ENCODE measurements at places on chromosomes 12 and 14.

GRCh38 chr14:99971941-99972747 is 93.1 kb upstream of the EVL start:
- no peak for DNase-seq

- no peak for DNase-seq
These were observed 42.4 kb downstream of the OVCH1 start for GRCh38 chr12:29455087-29455486.

GRCh38 chr14:88683119-88683518 is 109.6 kb downstream of the EML5 start:
- no peak for DNase-seq

- no peak for DNase-seq
These were observed 294.9 kb downstream of the FOXN3 start for GRCh38 chr14:89121968-89122620.

DNA sequence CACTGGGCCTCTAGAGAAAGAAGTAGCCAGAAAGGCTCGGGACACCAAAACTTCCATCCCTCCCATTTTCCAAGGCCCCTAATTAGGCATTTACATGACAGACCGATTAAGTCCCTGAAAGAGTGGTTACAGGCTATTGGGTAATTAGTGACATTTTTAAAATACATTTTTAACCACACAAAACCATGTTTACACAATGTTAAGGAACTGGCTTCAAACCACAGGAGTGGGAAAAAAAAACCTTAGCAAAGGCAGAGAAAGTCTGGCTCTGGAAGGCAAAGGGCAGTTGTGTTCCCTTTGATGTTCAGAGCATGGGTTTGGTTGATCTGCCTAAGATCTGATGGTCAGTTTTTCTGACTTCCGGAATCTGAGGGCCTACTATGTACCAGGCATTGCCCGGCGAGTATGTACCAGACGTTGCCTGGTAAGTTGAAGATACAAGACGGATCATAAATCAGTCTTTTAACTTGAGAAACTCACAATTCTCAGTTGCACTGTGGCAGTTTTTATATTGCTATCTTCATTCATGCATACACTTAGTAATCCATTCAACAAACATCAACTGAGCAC is 576.5 kb downstream of the MED13L start:
- DNase-seq: peak; percentile 7

- DNase-seq: no peak
These were observed 16.7 kb downstream of the ALDH1L2 start for GRCh38 chr12:105067511-105068031.

- DNase-seq: no peak
These were observed 606 bp downstream of the NXPH4 start for GRCh38 chr12:57216921-57217879.

DNA sequence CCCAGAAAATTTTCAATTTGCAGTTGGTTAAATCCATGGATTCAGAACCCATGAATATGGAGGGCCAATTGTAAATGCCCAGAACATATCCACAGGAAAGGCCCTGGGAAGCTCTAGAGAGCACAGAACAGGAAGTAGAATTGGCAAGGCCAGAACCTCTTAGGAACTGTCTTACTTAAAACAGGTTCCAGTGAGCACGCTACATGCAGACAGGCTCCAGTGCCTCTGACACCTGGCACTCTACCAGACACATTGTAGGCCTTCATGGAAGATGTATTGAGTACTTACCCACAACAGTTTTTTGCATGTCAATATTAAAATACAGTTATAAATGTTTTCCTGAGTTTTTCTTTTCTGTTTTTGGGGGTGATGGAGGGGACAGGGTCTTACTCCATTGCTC is 188.2 kb upstream of the FRMD6 start:
- no peak for DNase-seq

GRCh38 chr12:62673028-62673815 is 206.6 kb downstream of the MON2 start:
- DNase-seq: no peak

- no peak for DNase-seq
These were observed 88.9 kb upstream of the ARHGAP5 start for GRCh38 chr14:31988244-31988643.

- no peak for DNase-seq
These were observed 12.0 kb downstream of the KRT5 start for GRCh38 chr12:52508211-52508610.

- no peak for DNase-seq
These were observed 1.9 kb downstream of the MED21 start for GRCh38 chr12:27024291-27024690.

- no peak for DNase-seq
These were observed 78.0 kb downstream of the CPSF2 start for GRCh38 chr14:92199763-92200162.

DNA sequence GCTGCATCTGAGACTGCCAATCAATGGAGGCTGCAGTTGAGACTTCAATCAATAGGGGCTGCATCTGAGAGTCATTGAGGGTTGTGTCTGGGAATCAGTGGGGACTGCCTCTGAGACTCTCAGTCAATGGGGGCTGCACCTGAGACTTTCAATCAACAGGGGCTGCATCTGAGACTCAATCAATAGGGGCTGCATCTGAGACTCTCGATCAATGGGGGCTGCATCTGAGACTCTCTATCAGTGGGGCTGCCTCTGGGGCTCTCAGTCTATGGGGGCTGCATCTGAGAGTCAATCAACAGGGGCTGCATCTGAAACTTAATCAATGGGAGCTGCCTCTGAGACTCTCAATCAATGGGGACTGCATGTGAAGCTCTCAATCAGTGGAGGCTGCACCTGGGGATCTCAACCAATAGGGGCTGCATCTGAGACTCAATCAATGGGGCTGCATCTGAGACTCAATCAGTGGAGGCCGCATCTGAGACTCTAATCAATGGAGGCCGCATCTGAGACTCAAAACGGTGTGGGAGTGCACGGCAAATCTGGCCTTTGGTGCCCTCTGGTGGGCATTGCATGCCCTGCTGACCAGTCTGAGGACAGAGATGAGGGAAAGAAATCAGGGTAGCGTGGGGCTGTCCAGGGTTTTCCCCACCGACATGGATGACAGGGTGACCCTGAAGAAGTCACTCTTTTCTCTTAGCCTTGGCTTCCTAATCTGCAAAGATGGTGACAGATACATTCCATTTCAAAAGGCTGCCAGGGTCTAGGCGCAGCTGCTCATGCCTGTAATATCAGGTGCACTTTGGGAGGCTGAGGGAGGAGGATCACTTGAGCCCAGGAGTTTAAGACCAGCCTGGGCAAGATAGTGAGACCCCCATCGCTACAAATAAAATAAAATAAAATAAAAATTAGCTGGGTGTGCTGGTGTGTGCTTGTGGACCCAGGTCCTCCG is 41.3 kb upstream of the EIF5 start:
- peak; percentile 21 for DNase-seq

GRCh38 chr14:72845196-72845595 is 48.7 kb downstream of the DPF3 start:
- DNase-seq: no peak

DNA sequence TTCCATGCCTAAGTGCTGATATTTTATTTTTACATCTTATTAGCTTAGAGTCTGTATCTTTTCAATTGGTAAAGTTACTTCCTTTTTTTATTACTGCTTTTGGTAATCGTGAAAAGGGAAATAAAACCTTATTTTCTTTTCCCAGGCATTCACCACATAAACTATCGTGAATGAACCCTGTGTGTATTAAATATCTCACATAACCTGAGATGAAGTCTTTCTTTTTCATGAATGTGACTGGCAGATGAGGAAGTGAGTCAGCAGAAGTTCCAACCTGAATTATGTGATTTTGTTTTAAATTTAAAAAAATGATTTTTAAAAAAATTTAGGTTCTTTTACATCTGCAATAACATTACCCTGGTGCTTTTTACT is 26.0 kb downstream of the MYBPC1 start:
- DNase-seq: no peak

DNA sequence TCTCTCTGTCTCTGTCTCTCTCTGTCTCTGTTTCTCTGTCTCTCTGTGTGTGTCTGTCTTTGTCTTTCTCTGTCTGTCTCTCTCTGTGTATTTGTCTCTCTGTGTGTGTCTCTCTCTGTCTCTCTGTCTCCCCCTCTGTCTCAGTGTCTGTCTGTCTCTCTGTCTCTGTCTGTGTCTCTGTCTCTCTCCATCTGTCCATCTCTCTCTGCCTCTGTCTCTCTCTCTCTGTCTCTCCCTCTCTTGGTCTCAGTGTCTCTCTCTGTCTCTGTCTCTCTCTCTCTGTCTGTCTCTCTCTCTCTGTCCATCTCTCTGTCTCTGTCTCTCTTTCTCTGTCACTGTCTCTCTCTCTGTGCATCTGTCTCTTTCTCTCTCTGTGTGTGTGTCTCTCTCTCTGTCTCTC is 143.8 kb upstream of the GARIN2 start:
- no peak for DNase-seq

GRCh38 chr12:105738051-105738450 is 400.7 kb downstream of the NUAK1 start:
- DNase-seq: peak; percentile 49

All from fibroblast of skin of left quadriceps (primary cell).